ENCODE measurements at places on chromosomes 3 and 15.

GRCh38 chr15:70517194-70517590 is 246.2 kb downstream of the UACA start:
- DNase-seq, result no peak

GRCh38 chr3:153615863-153616262 is 453.8 kb downstream of the RAP2B start:
- DNase-seq, result no peak

GRCh38 chr3:67863869-67864268 is 209.5 kb upstream of the SUCLG2 start:
- no peak for DNase-seq

GRCh38 chr3:179558742-179559364 is 3.9 kb upstream of the ACTL6A start:
- DNase-seq, result peak; percentile 41
